Vagina (tissue), 2 donors: ENCODE measurements at places on chromosomes 1 and 21.

DNA sequence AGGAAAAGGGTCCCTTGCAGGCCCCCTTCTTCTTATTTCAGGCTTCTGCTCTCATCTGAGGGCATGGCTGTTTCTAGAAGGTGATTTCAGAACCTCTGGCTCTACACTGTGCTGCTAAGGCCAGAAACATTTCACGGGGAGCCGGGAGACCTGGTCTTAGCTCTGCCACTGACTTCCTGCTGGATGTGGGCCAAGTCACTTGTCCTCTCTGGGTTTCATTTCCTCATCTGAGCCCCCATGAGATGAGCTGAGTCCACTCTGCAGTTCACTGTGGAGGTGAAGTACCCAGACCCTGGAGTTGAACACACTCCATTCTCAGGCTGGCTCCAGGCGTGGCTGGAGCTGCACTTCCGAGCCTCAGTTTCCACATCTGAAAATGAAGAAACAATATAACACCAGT lies 2.1 kb downstream of the PADI1 start:
- no peak for DNase-seq

DNA sequence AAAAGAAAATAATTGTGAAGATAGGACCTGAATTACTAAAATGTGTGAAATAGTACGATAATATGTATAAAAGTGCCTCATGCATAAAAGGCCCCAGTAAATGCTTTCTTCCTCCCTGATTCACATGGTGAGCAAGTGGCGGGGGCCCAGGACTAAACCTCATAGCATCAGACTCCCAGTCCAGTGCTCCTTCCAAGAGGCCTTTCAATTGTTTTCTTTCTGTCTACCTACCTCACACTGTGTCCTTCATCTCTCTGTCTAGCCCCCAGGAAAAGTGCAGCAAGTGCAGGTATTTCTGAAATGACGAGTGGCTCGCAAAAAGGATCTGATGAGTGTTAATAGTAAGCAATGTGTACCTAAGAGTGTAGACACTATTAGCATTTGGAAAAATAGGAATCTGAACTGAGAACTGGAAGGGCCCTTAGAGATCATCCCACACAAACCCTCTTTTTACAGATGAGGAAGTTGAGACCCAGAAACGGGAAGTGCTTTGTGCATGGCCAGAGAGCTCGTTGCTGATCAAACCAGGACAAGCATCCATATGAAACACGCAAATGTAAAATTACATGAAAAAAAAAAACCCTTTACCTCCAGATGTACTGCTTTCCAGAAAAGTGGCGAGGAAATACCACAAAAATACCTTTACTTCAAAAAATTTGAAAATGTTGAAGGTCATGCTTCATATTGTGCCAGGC lies 118.2 kb upstream of the HOOK1 start:
- DNase-seq = no peak

DNA sequence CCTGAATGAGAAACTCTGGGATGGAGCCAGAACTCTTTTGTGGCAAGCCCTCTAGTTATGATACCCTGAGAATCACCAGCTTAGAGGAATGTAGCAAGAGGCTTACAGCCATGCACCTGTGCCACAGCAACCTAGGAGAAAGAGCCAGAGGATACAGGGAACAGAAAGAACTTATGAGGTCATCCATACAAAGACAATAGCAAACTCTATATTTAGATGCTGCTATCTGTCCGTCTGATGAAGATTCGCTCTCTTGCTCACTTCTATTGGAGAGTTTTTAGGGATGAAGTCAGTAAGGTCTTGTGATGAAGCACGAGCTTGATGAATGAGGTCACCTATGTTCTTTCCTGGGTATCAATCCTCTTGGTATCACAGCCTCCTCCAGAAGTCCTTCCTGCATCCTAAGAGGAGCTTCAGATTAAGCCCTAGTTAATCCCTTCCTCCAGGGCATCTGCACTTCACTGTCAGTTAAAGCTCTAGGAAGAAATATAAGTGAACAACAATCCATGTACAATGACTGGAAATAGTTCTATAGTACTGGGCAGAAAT lies 185.6 kb downstream of the DAB1 start:
- no peak for DNase-seq

GRCh38 chr1:221810406-221810805 lies 68.5 kb upstream of the DUSP10 start:
- no peak for DNase-seq

DNA sequence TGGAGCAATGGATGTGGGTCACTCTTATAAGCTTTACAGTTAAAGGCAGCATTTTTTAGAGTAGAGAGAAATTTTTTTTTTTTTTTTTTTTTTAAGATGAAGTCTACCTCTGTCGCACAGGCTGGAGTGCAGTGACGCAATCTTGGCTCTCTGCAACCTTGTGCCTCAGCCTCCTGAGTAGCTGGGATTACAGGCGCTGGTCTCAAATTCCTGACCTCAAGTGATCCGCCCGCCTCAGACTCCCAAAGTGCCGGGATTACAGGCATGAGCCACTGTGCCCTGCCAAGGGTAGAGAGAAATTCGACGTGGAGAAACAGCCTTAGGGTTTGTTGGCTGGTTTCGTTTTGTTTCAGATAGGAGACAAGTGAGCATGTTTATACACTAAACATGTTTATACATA lies 594.2 kb upstream of the ADAMTS5 start:
- no peak for DNase-seq

DNA sequence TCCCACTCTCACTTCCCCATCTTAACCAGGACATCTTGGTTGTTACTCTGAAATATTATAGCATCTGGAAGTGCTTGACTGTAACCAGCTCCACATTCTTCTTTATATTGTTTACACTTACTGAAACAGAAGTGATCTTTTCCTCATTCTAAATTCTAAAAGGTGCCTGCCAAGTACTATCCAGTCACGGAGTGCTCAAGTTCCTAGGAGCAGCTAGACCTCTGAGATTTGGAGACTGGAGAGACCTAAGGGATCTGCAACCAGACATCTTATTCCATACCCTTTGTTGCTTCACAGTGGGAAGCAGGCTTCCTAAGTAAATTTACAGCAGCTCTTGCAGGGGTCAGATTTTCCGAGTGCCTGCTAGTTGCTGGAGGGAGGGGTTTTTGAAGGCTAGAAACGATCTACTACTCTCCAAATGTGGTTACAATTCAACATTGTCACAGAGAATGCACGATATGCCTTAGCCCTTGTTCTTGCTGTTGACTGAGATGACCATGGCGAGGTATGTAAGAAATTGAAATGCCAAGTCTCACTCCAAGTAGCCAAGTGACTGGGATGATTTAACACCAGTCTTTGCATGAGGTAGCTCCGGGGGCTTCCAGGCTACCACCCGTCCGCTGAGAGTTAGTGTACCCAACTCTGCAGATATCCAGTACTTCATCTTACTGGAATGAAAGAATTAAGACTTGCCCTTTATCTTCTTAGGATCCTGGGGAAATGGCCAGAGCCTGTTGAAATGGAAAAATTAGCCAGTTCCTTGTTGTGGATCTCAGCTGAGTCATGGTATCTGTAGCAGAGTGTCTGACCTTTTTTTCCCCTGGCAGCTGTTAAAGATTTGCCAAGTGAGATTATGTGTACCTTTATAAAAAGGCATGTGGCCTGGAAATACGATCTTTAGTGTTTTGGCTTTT lies 150.8 kb downstream of the MAST2 start:
- DNase-seq = no peak

DNA sequence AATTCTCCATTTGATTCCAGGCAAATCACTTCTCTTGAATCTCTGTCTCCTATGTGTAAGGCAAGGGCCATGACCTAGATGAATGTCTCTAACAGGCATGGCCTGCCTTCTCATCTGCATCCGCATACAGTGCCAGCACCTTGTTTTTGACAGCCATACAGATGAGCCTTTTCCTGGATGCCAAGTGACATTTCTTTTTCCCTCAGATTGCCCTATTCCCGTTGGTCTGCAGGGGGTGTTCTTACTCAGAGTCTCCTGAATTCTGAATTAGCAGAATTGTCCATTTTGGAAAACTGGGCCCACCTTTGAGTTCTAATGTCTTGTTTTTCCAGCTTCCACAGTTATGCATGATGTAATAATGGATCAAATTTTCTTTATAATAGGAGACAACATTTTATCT lies 88.0 kb upstream of the ADAR start:
- DNase-seq = no peak

DNA sequence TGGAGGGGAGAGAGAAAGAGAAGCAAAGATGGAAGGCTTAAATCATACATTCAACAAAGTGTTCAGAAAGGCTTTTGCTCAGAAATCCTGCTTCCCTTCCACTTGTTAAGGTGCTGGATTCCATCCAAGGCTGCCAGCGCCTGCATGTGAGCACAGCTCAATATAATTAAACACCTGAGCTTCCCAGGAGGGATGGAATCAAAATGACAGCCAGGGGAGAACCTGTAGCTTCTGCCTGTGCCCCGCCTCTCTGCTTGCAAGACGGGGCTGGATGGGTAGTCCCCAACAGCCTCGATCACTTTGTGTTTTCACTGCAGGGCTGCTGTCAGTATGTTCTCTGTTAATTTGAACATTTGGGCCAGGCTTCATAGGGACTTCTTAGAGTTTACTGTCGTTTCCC lies 225.7 kb downstream of the KCNH1 start:
- no peak for DNase-seq

- no peak for DNase-seq
Observed at GRCh38 chr1:226763905-226764264, 24.8 kb upstream of the ITPKB start.

DNA sequence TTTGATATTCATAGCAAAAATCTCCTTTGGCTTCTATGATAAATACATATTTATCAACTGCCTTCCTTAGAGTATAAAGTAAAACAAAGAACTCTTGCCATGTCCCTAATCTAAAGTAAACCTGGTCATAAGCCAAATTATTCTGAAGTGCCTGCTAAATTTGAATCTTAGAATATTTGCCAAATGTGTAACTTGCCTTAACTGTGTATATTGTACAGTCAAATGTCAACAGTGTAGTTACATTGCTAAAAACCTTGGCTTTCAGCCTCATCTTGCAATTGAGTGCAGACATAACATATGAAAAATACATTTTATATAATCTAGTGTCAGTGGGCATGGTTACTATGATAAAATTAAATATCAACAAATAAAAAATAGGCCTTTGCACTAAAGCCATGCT lies 583.4 kb upstream of the ADAMTS5 start:
- DNase-seq = no peak

GRCh38 chr1:67571901-67572593 lies 113.0 kb upstream of the GADD45A start:
- no peak for DNase-seq

DNA sequence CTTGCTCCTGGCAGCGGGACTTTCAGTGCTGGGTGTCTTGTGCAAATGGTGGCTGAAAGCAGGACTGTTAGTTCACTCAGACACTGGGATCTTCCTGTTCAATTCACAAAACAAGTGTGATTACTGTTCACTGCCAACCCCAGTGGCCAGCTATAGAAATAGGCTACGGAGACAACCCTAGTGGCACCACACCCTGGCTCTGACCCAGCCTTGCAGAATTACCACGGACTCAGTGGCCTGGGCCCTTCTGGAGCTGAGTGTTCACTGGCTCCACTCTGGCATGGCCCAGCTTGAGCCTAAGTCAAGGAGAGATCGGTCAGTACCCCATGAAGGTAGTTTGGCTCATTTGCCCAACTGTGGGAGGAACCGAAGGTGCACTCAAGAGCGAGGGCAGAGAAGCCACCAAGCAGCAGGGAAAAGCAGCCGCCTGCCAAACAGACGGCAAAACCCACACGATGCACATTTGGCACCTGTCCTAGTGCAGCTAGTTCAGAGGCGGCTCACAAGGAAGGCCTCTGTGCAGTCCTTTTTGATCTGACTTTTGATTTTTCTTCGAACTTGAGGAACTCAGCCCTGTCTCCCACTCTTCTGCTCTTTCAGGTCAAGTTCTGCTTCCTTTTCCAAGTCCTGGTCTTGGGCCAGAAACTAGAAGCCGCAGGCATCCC lies 5.9 kb downstream of the KIAA2013 start:
- DNase-seq = no peak

- no peak for DNase-seq
Observed at GRCh38 chr1:198298640-198299039, 141.8 kb downstream of the NEK7 start.

DNA sequence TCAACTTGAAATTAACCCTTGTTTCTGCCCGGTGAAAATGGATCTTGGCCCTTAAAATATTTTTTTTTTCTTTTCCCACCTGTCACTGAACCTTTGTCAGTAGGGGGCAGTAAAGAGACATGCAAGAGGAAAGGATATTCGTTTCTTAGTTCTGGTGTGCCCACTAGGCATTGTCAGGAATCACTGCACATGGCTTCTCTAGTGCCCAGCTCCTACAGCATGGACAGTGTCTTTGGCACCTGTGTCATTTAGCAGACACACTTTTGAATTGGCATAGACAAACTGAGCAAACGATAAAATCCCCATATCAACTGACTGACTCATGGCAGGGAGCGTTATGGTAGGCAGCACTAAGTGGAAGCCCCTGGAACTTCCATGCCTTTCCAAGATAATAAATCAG lies 1048.1 kb downstream of the BRINP3 start:
- DNase-seq = no peak

DNA sequence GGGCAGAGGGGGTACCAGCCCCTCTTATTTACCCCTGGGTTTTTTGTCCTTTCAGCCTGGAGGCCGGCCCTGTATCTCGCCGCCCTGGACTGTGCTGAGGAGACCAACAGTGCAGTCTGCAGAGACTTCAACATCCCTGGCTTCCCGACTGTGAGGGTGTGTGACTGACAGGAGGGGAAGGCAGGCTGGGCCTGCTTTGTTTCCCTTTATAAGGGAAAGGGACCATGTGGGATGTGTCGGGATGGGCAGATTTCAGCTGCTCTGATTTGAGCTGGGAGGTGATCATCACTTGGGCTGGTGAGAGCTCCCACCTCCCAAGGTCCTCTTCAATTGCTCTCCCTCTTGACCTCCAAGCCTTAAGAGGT lies 11.7 kb downstream of the QSOX1 start:
- DNase-seq = no peak

DNA sequence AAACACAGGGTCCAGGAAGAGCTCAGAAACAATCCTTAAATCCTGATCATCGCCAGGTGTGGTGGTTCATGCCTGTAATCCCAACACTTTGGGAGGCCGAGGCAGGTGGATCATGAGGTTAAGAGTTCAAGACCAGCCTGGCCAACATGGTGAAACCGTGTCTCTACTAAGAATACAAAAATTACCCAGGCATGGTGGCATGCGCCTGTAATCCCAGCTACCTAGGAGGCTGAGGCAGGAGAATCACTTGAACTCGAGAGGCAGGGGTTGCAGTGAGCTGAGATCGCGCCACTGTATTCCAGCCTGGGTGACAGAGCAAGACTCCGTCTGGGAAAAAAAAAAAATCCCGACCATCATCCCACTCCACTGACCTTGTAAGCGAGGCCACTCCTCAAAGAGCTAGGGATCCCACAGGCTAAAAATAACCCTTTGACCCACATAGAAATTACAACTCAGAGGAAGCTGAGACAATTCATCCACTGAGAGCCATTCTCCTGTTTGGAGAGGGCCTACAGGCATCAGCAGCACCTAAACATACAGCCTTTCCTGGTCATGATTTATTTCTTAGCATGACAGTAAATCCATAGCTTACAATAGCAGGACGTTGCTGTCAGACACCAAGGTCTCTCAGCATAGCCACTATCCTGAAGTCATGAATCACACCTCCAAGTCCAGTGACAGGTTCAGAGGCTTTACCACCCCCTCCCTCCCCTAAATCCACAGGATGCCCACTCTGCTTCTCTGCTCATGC lies 66.7 kb downstream of the TGFBR3 start:
- no peak for DNase-seq
